A549 treated with dexamethasone at 1 μM for 4 hours (cell line): ENCODE measurements at places on chromosomes 2 and 18. TPM values are rescaled to one million over a fixed set of nuclear protein-coding genes. Genes with fewer than 3 reads are reported as not detected.

The CENPA gene
- total RNA-seq, result 38.8 to 53.8 TPM (median 51.0 TPM) in 5 replicates

The ZBTB7C gene
- 0.16 to 0.53 TPM (median 0.19 TPM) in 5 replicates for total RNA-seq

The SGPP2 gene
- total RNA-seq, result 0.46 to 0.84 TPM (median 0.51 TPM) in 5 replicates

The HAAO gene
- not detected in 5 replicates for total RNA-seq

The M1AP gene
- not detected in 5 replicates for total RNA-seq

The PDE11A gene
- total RNA-seq, result 0.21 to 0.52 TPM (median 0.42 TPM) in 5 replicates

The IL1R1 gene
- 37.3 to 57.0 TPM (median 46.4 TPM) in 5 replicates for total RNA-seq

The DNAJC5G gene
- total RNA-seq, result not detected in 5 replicates

The SERPINB10 gene
- not detected in 5 replicates for total RNA-seq

The ANO7 gene
- 1.7 to 2.1 TPM (median 1.9 TPM) in 5 replicates for total RNA-seq

The SMAD2 gene
- 58.3 to 71.3 TPM (median 67.9 TPM) in 5 replicates for total RNA-seq
